ENCODE measurements at places on chromosomes 16 and 17. TPM values are rescaled to one million over a fixed set of nuclear protein-coding genes. Genes with fewer than 3 reads are reported as not detected.

DNA sequence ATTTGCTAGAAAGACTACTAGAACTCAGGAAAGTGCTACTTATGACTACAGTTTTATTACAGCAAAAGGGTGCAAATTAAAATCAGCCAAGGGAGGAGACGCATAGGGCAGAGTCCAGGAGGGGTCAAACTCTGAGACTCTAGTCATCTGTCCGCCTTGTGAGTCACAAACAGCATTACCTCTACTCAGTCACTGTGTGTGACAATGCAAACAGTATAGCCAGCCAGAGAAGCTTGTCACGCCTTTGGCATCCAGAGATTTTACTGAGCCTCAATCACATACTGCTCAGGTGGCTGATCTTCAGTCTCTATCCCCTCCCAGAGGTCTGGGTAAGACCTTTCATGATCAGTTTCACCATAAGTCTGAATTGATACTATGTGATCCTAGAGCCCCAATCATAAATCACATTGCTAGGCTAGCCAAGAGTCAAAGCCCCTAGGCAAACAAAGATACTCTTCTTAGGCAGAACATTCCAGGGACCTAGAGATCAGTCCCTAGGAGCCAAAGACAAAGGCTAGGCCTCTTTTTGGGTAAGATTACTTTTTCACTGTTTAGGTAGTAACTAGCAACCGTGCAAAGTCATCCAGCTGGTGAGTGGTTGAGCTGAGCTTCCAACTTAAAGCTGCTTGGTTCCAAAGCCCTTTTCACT is 48.8 kb upstream of the CLEC19A start:
- no peak for DNase-seq

- DNase-seq = no peak
Measured at GRCh38 chr16:85400305-85401205, 212.6 kb upstream of the GSE1 start.

- no peak for DNase-seq
Measured at GRCh38 chr17:79455636-79456035, 155.2 kb downstream of the RBFOX3 start.

DNA sequence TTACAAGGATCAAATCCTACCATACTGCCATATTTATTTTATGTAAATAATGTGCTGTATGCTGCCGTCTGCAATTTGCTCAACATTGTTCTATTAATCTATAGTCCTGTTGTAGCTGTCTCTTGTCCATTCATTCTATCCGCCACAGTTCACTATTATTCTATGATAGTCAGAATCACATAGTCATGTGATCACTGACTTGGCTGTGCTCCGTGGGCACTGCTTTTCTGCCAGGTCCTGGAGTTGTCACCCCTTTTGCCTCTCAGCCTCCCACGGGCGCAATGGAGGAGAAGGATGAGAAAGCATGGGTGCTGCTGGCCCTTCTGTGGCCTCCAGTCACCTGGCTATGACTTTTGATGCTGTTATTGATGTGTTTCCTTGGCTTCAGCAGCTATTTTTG is 37.3 kb upstream of the ANKFY1 start:
- no peak for DNase-seq

DNA sequence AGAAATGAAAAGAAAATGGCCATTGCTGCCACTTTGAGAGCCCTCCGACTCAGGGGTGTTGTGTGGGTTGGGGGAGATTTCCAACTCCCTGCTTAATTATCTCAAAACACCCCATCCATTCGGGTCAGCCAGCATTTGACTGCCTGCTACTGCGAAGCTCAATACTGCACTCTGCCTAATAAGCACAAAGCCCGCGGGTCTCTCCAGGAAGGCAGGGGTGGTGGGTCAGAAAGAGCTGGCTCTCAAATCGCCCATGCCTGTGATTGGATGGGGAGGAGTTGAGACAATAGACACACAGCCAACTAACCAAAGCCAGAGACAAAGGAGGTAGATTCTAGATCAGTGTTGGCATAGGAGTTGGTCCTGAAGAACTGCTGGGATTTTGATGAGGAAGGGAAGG is 2.3 kb upstream of the XAF1 start:
- no peak for DNase-seq

KRTAP4-9 gene
- not detected for total RNA-seq

DNA sequence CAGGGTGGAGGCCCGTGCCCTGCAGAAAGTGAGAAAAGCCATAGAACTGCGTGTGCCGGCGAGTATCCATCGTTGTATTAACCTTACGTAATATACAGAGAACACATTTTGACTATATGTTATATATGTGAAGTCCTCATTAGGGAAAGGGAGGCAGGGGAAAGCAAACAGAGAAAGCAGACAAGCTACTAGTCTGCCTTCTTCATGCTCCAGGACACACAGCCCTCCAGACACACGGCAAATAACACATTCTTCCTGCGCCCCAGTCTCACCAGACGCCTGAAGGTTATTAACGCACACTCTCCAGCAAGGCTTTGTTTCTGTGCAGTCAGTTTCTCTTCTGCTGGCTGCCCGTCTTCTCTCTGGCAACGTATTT is 28.8 kb downstream of the PRDM7 start:
- DNase-seq = no peak

DNA sequence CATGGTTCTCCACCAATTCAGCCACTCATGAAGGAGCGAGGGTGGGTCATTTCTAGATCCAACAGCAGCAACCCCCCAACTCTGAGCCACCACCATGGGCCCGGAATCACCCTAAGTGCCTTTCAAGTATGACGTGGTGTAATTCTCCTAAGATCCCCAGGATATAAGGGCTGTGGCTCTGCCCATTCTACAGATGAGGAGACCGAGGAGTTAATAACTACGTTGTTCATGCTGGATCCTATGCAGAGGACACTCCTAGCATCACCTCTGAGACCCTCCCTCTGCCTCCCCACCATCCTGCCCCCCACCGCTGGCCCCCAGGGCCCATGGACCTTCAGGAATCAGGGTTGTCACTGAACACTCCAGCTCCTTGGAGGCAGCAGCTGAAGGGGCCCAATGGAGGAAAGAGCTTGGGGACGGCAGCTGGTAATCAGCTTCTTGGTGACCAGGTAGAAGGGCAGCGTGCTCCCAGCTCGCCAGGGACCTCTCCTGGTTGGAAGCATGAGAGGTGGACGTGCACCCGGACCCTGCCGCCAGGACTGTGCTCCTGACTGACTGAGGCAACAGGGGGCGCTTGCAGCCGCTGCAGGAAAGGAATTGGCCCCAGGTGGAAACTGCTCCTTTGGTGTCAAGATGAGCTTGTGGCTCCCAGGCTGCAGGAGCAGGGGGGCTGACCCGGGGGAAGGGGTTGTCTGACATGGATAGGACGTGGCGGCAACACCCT is 28.2 kb upstream of the CACNG1 start:
- no peak for DNase-seq

GRCh38 chr16:73002866-73003265 is 45.1 kb downstream of the ZFHX3 start:
- DNase-seq = no peak

DNA sequence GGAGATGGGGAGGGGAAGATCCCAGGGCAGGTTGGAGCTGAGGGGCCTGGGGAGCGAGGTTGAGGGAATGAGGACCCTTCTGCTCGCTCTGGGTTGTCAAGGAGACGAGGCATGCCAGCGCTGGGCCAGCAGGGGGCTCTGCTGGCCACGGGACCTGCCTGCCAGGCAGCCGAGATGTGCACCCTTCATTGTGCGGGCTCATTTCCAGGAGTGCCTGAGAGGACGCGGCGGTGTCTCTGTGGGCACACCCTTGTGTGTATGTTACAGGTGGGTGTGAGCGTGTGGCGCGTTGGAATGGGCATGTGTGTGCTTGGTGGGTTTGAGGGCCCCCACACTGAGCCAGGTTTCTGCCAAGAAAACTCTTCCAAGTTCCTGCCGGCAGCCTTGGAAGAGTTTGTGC is 15.9 kb downstream of the ARHGAP23 start:
- peak; percentile 54 for DNase-seq
